ENCODE measurements at places on chromosomes 1 and 21. TPM values are rescaled to one million over a fixed set of nuclear protein-coding genes. Genes with fewer than 3 reads are reported as not detected.
A peak's percentile ranks its signal among the peaks of the same experiment; 100 is the strongest.

- peaks cover 11% of the 10 kb centered on the region for H3K36me3 ChIP-seq
- no peak overlapping the region for H3K27ac ChIP-seq
- H3K4me1 ChIP-seq: peaks cover 38% of the 10 kb centered on the region
- H3K27me3 ChIP-seq: no peaks in the 10 kb centered on the region
- DNase-seq: no peak
Measured at GRCh38 chr1:228410015-228410414, 3.4 kb upstream of the TRIM11 start.

The PGBD5 gene
- 1.2 TPM for total RNA-seq

DNA sequence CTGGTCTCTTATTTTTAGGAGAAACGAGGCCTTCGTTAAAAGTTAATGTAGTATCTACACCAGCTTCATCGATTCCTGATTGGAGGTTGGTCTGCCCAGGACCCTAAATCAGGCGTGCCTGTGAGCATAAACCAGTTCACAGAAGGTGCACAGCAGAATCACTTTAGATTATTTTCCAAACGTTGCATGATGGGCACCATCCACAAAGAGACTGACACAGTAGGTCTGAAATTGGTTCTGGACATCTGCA, 256 bp upstream of the TARBP1 start:
- H3K4me3 ChIP-seq: peak overlapping the region; percentile 83
- H3K4me1 ChIP-seq: no peaks in the 10 kb centered on the region
- DNase-seq: no peak
- H3K27ac ChIP-seq: peak overlapping the region; percentile 91
- peaks cover 3% of the 10 kb centered on the region for H3K27me3 ChIP-seq

- no peak for DNase-seq
- peaks cover 9% of the 10 kb centered on the region for H3K4me1 ChIP-seq
- no peaks in the 10 kb centered on the region for H3K27me3 ChIP-seq
- no peak overlapping the region for H3K4me3 ChIP-seq
Measured at GRCh38 chr1:203199816-203200571, 13.5 kb upstream of the CHI3L1 start.

- no peak overlapping the region for H3K27ac ChIP-seq
- no peak for DNase-seq
- no peaks in the 10 kb centered on the region for H3K27me3 ChIP-seq
- no peak overlapping the region for H3K4me3 ChIP-seq
Measured at GRCh38 chr1:218874801-218875400, 298.8 kb upstream of the LYPLAL1 start.

The UBXN10 gene
- 27.9 TPM for total RNA-seq

GRCh38 chr1:119453021-119453420, 38.1 kb downstream of the HSD3B2 start:
- H3K4me1 ChIP-seq: no peaks in the 10 kb centered on the region
- H3K36me3 ChIP-seq: no peaks in the 10 kb centered on the region
- DNase-seq: no peak
- no peak overlapping the region for H3K4me3 ChIP-seq

GRCh38 chr1:177984136-177984525, 14.3 kb upstream of the SEC16B start:
- H3K36me3 ChIP-seq: no peaks in the 10 kb centered on the region
- H3K27ac ChIP-seq: peak overlapping the region; percentile 14
- H3K4me1 ChIP-seq: peaks cover 3% of the 10 kb centered on the region
- peak overlapping the region; percentile 1 for H3K4me3 ChIP-seq

- H3K27me3 ChIP-seq: peaks cover 18% of the 10 kb centered on the region
- H3K27ac ChIP-seq: no peak overlapping the region
- DNase-seq: no peak
- no peaks in the 10 kb centered on the region for H3K36me3 ChIP-seq
- no peak overlapping the region for H3K4me3 ChIP-seq
Measured at GRCh38 chr1:1577367-1578011, 2.8 kb upstream of the SSU72 start.

The MRPS21 gene
- 59.0 TPM for total RNA-seq

The INKA2 gene
- 4.0 TPM for total RNA-seq

The AMPD1 gene
- total RNA-seq: not detected

- no peak for DNase-seq
- H3K4me1 ChIP-seq: no peaks in the 10 kb centered on the region
- H3K36me3 ChIP-seq: no peaks in the 10 kb centered on the region
- H3K4me3 ChIP-seq: no peak overlapping the region
Measured at GRCh38 chr1:55472784-55473183, 257.6 kb upstream of the USP24 start.

The GJA4 gene
- 5.8 TPM for total RNA-seq

GRCh38 chr1:6024376-6024775, 21.3 kb upstream of the KCNAB2 start:
- no peak for DNase-seq
- no peaks in the 10 kb centered on the region for H3K36me3 ChIP-seq
- H3K27me3 ChIP-seq: no peaks in the 10 kb centered on the region
- peaks cover 13% of the 10 kb centered on the region for H3K4me1 ChIP-seq

DNA sequence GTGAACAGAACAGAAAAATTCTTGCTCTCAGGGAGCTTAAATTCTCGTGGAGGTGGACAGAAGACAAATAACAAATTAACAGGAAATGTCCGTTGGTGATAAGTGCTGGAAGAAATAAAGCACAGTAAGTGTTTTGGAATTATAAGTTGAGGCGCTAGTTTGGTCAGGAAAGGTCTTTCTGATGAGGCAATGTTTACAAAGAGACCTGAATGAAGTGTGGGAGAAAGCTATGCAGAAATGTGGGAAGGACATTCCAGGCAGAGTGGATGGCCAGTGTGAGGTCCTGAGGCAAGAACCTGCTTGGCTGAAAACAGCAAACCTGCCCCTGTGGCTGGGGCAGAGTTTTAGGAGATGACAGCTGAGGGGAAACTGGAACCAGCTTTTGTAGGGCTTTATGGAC, 23.3 kb downstream of the NGF start:
- H3K4me1 ChIP-seq: peaks cover 11% of the 10 kb centered on the region
- no peak for DNase-seq
- no peak overlapping the region for H3K4me3 ChIP-seq
- no peaks in the 10 kb centered on the region for H3K36me3 ChIP-seq
